ENCODE measurements at places on chromosomes 4 and X.

DNA sequence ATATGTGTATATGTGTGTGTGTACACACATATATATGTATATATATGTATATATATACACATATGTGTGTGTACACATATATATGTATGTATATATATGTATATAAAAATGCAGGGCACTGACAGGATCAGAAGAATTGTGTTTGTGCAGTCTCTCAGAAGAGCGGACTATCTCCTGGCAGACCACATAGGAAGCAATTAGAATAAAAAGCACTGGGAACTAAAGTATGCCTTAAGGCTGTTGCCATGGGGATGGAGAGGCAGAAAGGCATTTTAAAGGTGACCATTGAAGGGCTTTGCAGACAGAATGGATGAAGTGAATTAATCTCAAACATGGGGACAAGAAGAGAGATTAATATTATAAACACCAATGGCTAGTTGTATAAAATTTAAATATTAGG lies 33.7 kb upstream of the USP51 start:
- DNase-seq, result no peak

- no peak for DNase-seq
These were observed 270.6 kb upstream of the SLC7A11 start for GRCh38 chr4:138512756-138513155.

DNA sequence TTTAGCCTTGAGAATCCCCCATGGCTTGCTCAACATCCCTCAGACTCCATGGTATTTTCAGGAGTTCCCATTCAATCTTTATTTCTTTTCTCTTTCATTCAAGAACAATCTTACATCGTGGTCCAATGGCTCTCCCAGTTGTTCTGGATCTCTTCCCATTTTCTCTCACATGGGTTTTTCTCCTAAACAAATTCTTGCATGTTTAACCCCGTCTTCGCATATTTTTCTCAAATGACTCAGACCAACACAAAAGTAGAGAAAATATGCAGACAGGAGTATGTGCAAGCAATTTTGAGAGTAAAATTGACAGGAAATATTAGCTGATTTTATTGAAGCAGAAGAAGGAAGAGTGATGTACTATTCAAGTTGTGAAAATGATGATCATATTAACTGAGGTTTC lies 396.4 kb upstream of the TRAM1L1 start:
- DNase-seq, result no peak

- no peak for DNase-seq
These were observed 94.2 kb upstream of the CENPE start for GRCh38 chr4:103292373-103292772.

- no peak for DNase-seq
These were observed 45.1 kb downstream of the SPATA4 start for GRCh38 chr4:176150356-176150682.
